ENCODE measurements at places on chromosomes 4 and X.

GRCh38 chr4:142379277-142380051 lies 466.6 kb downstream of the INPP4B start:
- DNase-seq = no peak

GRCh38 chr4:8468746-8469535 lies 28.4 kb downstream of the TRMT44 start:
- DNase-seq = peak; percentile 13

GRCh38 chr4:75844151-75844662 lies 58.0 kb downstream of the PPEF2 start:
- no peak for DNase-seq

DNA sequence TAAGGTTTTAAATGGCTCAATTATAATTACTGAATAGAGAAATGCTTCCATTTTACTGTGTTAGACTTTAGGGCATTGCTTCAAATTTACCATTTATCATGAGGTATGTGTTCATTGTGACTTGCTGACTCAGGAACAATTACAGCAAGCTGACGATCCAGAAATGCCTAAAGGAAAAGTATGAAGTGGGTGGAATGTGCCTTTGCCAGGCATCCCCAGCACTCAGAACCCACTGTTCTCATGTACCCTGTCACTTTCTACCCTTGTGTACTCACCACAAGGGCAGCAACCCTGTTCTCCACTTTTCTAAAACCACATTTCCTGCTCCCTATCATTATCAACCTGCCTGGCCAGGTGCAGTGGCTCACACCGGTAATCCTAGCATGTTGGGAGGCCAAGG lies 41.5 kb downstream of the QRFPR start:
- DNase-seq = no peak

GRCh38 chrX:134388161-134389109 lies 71.5 kb upstream of the HPRT1 start:
- no peak for DNase-seq

GRCh38 chr4:128871948-128872347 lies 62.4 kb downstream of the JADE1 start:
- DNase-seq = no peak

GRCh38 chr4:8745826-8746225 lies 125.8 kb downstream of the HMX1 start:
- no peak for DNase-seq

- no peak for DNase-seq
Measured at GRCh38 chr4:25792200-25792791, 70.5 kb downstream of the SEL1L3 start.

DNA sequence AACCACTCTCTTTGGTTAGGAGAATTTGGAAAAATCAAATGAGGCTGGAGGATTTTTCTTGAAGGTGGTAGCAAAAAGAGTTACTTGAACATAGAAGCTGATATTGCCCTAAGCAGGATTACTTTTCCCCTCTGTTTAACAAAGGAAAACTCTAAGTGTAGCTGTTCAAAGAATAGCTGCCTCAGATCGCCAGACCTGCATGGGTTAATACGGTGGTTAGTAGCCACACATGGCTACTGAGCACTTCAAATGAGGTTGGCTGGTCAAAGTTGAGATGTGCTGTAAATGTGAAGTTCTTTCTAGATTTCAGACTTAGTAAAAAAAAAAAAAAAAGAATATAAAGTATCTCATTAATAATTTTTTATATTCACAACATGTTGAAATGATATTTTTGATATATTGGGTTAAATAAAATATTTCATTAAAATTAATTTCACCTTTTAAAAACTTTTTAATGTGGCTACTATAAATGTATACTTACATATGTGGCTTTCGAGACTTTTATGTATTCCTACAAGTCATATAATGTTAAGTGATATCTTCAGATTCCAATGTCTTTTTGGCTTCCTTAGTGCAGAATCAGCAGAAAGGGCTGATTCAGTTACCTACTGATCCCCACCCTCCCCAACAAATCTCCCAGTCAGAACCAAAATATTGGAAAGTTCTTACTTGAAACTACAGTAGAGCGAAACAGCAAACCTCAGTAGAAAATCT lies 3.3 kb upstream of the RPS6KA3 start:
- no peak for DNase-seq

All from stimulated activated CD8-positive, alpha-beta memory T cell treated with anti-CD3 and anti-CD28 coated beads, Interleukin-12 subunit alpha, Interleukin-12 subunit beta, amount 100 ng/mL, for 1 hour (primary cell).